NCI-H1694 treated with DMSO at 0.1 percent for 48 hours (cell line): ENCODE measurements at places on chromosomes 11 and 22.

DNA sequence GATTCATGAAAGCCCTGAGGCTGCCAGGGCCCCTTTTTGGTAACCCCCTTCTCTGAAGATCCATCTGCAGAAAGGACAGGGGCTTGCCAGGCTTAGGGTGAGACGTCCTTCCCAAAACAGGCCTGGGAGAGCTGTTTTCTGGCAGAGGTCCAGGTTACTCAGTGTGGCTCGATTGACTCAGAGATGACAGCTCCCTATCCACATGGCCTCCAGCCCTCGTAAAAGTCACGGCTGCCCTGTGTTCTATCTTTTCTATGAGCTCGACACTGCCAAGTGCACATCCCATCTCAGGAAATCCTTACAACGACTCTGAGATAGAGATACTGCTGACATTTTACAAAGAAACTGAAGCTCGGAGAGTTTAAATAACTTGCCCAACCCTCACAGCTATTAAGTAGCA is 20.4 kb downstream of the ADAMTS8 start:
- no peak for DNase-seq

DNA sequence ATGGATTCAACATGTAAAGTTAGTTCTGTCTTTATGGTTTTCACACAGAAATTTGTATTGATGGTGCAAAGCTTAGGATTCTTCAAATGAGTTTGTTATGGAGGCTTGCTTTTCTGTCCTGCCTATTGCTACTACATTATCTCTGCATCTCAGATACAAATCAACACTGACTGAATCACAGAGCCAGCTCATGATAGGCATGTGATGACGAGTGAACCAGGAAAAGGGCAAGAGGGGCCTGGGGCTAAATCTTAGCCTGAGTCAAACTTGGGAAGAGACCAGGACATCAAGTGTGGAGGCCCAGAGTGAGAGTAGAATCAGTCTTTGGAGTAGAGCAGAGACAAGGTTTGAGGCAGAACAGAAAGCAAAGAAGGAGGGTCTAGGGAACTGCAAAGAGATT is 107.1 kb upstream of the CD44 start:
- no peak for DNase-seq

DNA sequence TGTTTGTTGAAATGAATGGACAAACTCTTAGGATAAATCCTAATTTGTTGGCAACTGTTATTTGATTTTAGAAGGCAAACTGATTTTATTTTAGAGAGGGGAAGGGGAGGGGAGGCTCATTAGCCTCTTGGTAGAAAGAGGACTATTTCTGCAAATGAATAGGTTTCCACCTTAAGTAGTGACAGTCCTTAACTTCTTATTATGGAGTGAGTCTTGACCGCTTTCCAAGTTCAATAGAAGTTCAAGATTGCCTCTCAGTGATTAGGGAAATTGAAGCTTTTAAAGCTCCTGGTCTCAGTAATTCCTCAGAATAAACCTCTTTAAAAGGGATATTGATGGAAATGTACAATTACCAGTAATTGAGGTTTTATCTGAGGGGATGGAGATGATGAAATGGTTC is 55.7 kb downstream of the PANX1 start:
- no peak for DNase-seq

DNA sequence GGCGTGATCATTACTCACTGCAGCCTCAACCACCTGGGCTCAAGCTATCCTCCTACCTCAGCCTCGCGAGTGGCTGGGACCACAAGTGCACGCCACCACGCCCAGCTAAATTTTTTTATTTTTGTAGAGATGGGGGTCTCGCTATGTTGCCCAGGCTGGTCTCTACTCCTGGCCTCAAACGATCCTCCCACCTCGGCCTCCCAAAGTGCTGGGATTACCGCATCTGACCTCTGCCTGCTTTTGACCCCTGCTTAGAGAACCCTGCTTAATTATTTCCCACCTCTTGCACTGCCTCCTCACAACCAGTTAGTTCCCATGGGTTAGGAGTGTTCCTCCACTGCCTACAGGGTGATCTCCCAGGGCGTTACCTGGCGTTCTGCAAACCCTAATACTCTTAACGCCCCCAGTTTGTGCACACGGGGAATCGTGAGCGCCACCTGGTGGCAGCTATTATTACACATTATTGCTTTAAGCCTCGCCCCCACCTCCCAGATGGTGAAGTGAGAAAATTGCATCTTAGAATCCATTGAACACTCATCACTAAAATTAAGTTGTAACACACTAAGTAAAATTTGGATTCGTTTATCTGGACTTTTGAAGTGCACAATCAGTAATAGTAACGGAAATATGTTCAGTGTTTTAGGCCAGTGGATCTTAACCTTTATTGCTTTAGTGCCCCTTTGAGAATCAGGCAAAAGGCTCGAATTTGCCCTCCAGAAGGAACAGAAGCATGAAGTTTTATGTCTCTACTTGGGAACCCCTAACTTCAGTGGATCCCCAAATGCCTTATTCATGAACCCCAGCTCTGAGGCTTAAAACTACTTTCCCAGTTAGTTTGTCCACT is 61.4 kb upstream of the ASPHD2 start:
- DNase-seq: peak; percentile 27

- DNase-seq: no peak
These were observed 62.2 kb downstream of the CLMP start for GRCh38 chr11:123132881-123133280.

DNA sequence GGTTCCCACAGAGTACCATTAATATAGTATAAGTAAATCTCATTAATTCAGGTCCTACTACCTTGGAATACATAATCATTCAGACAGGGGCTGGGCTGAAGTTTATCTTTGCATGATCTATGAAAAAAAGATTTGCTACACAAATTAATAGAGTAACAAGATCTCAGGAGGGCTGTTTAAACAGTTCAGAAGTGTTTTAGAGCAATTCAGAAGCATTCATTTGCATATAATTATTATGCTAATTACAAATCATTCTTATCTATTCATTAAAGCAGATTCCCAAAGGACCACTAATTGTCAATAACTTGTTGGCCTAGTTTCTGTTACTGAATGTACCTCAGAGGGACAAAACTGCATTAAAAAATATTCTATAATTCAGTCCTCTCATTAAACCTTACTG is 40.5 kb downstream of the PITPNB start:
- DNase-seq: no peak

DNA sequence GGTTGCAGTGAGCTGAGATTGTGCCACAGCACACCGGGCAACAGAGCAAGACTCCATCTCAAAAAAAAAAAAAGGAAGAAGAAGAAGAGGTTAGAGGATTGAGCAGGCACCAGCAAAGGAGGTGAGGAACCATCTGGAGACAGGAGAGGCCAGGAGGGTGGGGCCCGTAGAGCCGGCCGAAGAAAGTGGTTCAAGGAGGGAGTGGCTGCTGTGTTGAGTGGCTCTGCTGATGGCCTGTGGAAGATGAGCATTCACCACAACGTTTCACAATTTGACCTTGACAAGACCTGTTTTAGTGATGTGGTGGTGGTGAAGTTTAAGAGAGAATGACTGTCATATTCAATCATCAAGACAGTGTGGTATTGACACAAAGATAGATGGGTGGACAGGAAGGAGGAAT is 6.8 kb upstream of the CTSD start:
- no peak for DNase-seq

GRCh38 chr11:43737201-43737590 is 56.7 kb downstream of the HSD17B12 start:
- no peak for DNase-seq

DNA sequence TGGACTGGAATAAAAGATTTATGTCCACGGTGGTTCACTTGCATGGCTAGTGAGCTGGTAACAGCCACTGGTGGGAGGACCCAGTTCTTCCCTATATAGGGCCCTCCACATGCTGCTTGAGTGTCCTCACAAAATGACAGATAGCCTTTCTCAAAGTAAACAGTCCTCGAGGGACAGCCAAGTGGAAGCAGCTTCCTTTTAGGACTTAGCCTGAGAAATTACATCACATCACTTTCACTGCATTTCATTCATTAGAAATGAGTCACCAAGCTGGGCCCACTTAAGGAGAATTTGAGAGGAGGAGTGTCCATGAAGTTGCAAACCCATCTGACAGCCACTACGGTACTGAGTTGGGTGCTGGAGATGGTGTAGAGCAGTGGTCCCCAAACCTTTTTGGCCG is 7.0 kb downstream of the ISX start:
- DNase-seq: no peak

GRCh38 chr11:65576232-65576866 is 496 bp downstream of the EHBP1L1 start:
- no peak for DNase-seq

DNA sequence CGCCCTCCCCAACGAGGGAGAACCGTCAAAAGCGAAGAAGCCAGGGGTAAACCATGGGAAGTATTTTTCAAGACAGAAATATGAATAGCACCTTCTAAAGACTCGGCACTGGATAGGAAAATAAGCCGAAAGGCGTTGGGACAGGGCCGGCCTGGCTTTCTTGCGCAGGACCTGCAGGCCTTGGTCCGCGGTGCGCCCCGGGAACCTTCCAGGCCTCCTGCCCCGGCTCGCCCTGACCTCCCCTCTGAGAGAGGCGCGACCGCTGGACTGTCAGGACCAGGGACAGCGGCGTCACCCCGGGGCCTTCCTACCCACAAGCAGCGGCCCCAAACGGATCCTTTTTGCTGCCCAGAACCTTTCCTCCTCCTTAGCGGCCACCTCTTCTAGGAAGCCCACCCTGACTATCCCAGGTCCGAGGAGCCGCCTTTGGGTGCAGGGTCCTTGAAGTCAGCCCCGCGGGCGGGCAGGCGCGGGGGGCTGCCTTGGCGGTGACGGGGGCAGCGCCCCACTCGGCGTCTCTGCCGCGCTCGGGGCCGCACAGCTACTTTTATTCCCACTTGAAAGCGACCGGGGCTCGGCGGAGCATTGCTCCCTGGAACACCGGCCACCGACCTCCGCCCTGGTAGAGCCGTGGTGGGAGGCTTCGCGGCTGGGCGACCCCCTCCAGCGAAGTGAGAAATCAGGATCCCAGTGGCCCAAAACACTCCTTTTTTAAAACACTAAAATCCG is 650 bp upstream of the MAPK11 start:
- no peak for DNase-seq

DNA sequence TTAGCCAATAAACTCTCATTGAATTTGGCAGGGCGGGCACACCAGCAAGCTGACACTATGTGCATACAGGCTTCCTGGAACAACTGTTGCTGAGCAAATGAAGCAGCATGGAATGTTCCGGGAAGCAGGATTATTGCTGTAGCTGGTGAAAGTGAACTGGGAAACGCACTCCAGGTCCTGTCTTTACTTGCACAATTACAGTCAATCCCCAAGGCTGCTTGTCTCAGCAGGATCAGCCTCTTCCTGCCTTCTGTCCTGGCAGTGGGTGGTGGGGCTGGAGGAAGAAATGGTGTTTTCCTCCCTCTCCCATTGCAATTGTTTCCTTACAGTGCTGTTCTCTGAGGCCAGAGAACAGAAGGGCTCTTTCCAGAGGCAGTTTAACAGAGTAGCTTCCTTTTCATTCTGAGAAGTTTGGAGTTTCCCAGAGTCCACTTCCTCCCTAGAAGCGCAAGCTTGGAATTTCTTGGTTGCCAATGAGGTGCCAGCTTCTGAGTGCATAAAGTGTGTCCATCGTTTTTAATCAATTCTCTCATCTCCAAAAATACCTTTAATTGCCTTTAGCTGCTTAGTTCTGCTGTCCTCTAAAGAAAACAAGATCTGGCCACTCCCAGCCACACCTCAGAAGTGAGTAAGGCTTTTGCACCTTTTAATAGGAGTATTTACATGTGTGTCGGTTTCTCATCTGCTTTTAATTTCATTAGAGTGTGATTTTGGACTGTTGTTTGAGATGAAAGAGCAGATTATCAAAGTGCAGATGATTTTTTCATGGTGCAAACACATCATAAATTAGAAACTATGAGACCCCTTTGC is 19.9 kb downstream of the CD44 start:
- no peak for DNase-seq

GRCh38 chr11:2265396-2265795 is 5.0 kb downstream of the ASCL2 start:
- DNase-seq: no peak

DNA sequence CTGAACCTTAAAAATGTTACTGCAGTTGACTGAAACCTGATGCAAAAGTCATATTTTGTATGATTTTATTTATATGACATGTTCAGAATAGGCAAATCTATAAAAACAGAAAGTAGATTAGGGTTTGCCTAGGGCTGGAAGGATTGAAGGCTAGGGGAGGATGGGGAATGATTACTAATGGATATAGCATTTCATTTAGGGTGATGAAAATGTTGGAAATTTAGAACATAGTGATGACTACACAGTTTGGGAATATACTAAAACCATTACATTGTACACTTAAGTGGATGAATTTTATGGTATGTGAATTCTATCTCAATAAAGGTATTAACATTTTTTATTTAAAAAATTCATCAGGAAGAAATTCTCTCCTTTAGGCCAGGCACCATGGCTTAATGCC is 22.9 kb upstream of the PAFAH1B2 start:
- no peak for DNase-seq

DNA sequence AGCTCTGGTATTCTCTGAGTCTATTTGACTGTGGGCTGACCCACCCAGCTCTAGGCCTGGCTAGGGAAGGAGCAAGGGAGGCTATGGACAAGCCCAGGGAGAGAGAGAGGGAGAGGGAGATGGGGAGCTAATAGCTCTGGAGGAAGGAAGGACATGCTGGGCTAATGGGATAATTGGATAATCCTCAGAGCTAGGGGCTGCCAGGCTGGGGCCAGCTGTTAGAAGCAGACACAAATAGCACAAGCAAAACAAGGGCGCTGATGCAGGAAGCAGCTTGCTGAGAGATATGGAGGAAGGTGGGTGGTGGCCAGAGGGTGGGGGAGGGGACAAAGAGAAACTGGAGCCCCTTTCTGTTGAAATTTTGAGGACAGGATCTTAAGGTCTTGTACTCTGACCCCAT is 23.2 kb downstream of the ADORA2A start:
- DNase-seq: peak; percentile 58

- no peak for DNase-seq
These were observed 25.0 kb upstream of the FZD4 start for GRCh38 chr11:86980086-86980796.

DNA sequence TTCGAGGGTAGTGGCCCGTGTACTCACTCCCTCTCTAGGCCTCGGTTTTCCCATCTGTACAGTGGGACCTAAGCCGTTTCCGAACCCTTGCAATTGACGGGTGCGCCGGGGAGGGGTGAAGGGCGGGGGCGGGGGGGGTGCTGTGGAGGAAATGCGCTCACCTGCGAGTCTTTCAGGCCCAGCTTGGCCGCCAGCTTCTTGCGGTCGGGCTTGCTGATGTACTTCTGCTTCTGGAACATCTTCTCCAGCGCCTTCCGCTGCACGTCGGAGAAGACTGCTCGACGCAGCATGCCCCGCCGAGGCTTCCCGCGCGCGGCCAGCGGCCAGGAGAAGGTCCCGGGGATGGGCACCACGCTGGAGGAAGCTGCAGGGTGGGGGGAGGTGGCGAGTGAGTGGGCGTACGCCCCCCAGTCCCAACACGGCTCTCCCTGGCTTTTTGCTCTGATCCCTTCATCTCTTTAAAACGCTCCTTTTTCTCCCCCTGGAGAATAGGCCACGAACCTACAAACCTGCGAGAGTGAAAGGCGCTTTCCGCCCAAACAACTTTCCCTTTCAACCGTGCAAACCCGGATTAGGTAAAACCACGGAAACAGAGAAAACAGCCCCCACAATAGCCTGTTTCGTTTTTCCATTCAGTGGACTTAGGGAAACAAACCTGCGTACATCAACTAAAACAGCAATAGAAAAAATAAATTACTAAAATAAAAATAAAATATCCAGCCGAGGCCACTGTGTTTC is 3.2 kb downstream of the DBX1 start:
- no peak for DNase-seq

GRCh38 chr22:30871391-30872284 is 96.9 kb downstream of the MORC2 start:
- no peak for DNase-seq
